Motor neuron (in vitro differentiated cells): ENCODE measurements at places on chromosomes 7 and 10.

GRCh38 chr7:128075242-128076095, 44.2 kb upstream of the LRRC4 start:
- peak; percentile 15 for ATAC-seq

DNA sequence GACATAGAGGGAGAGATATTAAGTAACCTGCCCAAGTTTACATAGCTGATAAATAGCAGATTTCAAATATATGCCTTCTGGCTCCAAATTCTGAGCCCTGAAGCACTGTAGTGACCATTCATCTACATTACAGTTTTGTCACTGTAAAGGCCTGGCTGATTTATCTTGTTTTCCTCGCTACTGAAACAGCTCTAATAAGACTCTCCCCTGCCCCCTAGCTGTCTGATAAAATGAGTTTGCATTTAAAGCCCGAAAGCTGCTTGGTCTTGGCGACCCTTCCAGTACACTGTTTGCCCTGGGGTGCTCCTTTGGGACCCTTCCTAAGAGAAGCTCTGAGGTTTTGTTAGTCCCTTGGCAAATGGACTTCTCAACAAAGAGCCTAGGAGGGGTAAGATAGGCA, 59.7 kb upstream of the RAB11FIP2 start:
- peak; percentile 34 for ATAC-seq

GRCh38 chr7:5872326-5872725, 8.3 kb upstream of the OCM start:
- ATAC-seq, result peak; percentile 84

GRCh38 chr7:34011017-34011695, 105.8 kb downstream of the BMPER start:
- ATAC-seq, result no peak

DNA sequence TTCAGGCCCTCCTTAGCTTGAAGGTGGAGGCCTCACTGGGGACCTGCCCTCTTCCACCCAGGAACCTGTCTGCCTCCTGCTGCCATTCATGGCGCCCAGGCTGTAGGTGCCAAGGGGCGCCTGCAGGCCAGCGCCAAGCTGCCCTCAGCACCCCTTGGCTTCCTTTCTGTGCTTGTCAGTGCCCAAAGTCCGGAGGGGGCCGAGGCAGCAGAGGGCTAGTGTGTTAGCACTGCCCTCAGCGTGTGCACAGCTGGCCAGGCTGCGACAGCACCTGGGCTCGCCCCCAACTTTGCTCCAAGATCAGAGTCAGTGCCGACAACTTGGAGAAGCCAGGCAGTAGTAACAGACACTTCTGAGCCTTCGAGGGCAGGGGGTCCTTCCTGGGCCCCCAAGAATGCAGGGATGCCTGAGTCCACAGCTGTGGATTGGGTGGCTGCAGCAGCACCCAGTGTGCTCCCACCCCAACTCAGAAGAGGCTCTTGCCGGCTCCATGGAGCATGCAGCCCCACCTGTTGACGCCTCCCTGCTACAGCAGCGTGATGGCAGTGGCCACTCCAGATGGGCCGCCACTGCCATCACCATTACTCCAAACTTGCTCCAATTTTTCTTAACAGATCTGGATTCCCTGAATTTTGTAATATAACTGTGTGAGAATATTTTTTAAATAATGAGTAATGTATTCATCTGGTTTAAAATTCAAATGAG, 41.7 kb downstream of the CACUL1 start:
- ATAC-seq, result no peak
